ENCODE measurements at places on chromosomes 2 and 18.

DNA sequence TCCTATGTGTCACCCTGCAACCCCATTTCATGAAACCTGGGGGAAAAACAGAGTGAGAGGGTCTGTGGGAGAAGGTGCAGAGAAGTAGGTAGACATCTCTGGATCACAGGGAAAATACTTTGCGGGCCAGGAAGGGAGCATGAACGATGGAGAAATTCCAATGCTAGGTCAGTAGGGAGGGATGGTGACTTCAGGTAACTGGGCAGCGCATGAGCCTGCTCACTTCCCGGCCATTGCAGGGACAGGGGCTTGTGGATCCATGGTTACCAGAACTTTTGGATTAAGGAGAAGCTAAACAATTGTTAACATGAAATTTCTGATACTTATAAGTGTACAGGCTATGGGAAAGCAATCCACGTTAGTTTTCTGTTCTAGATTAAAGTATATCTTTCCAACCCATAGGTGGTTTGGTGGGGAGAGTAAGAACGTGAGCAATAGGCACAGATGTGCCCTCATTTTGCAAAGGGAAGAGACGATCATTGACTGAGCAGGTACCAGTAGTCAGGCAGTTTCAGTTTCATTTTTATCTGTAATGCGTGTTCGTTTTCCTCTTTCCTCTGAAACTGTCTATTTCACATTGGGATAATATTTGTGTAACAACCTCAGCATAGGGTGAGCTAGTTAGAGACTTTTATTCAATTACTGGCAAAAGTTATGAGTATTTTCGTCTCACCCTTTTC is 65.0 kb downstream of the NYAP2 start:
- DNase-seq = no peak

DNA sequence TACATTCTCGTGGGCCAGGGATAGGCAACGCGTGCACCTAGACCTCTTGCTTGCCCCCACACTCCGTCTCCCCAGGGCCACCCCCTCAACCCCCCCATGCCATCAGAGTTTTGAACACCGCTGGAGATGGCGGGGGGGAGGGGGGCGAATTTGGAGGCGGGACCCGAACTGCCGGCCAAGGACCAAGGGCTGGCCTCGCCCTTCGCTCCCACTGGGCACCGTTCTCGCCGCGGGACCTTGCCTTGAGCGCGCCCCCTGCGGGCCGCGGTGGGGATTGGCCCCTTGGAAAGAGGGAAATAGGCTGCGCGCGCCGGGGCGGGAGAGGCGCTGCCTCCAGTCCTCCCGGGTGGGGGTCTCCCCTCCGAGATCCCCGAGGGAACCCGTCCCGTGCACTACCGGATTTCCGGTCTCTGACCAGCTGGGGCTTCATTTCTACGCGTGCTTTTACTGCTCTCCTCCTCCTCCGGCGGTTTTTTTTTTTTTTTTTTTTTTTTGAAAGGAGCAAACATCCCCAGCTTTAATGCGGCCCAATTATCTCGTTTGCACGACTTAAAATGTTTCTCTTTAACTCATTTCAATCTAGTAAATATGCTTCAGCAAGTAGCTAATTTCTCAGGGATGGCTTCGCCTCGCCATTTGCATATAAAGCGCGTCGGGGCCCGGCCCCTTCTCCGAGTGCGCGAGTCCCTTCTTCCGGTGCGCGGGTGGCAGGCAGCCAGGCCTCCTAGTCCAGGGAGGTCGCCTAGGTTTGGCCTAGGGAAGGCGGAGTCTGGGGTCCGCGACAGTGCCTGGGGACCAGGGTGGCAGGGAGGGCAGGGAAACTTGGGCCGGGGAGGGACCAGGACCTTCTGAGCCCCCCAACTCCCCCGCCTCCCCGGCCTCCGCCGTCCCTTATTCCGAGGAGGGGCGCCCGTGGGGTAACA is 10.0 kb upstream of the GBX2 start:
- peak; percentile 39 for DNase-seq

GRCh38 chr18:22219568-22220355 is 50.4 kb downstream of the GATA6 start:
- no peak for DNase-seq

DNA sequence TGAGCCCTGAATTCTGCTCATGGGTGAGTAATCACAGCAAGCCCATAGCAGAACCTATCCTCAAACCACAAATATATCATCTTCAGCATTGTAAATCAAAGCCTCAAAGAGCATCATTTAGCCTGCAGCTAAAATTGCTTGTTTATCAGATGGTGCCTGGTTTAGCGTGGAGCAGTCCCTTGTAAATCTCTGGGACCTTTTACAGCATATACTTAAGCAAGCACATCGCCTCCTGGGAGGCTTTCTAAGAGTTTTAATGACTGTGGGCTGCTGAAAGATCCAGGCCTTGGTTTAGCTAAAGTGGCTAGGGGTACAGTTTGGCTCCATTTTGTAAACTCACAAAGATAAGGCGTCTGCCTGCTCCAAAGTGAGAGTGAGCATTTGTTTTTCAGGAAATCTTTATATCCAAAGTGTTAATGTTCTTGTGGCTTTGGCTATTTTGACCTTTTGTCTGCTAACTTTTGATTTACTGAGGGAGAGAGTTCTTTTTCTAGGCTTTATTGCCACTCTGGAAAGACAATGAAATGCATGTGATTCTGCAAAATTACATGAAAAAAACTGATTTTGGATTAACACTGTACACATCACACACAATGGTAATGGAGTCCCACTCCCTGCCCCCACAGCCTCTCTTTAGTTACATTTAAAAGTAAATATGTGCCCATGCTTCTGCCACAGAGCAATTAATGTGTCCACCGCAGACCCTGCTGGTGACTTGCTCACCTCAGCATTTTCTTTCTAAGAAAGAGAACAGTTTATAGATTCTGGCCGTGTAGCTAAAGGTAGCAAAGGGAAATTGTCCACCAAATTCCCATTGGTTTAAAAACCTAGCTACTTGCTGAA is 194.8 kb downstream of the LNPK start:
- DNase-seq = no peak

DNA sequence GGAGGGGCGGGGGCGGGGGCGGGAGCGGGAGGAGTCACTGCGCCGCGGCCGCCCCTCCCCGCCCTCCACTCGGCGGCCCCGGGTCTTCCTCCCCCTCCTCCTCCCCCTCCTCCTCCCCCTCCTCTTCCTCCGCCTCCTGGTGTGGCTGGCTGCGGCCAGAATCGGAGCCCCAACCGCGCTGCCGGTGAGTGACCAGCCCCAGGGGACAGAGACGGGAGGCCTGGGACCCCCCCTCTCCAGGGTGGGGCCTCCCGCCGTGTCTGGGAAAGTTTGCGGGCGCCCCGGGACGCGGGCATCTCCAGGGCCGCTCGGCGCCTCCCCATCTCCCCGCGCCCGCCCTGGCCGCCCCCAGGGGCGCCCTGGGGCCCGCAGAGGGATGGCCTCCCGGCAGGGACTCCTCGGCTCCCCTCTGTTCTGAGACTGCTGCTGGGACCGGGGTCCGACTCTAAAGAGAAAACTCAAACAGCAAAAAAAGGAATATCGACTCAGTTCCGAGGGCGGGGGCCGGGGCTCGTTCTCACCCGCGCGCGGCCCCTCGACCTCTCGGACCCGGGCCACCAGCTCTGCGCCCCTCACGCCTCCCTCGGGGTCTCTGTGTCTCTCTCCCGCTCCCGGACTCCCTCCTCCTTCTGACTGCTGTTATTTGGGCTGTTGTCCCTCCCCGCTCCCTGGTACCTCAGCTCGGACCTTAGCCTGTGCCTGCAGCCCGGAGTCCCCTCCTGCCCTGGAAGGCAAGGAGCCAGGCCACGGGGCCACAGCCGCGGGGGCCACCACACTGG is at the start of gene STON1:
STON1 (plus strand) TSS at position 122 of the 779 bp plus-strand sequence. CDS start 50,480 bp downstream, outside the sequence.
- no peak for DNase-seq

DNA sequence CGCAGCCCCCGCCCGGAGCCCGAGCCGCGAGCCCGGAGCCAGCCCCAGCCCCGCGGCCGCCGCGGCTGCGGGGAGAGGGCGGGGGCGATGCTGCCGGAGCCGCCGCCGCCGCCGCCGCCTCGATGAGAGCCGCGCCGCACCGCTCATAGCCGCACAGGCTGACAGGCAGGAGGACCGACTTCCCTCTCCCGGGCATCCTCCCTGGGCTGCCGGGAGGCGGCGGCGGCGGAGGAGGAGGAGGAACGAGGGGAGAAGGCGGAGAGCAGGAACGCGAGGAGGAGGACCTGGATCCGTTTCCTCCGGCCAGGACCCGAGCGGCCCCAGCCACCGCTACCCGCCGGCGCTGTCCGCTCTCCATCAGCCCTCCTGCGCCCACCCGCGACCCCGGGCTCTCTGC is 370 bp downstream of the KLHL29 start:
- DNase-seq = no peak

GRCh38 chr2:127121776-127122176 is 14.8 kb upstream of the BIN1 start:
- no peak for DNase-seq

DNA sequence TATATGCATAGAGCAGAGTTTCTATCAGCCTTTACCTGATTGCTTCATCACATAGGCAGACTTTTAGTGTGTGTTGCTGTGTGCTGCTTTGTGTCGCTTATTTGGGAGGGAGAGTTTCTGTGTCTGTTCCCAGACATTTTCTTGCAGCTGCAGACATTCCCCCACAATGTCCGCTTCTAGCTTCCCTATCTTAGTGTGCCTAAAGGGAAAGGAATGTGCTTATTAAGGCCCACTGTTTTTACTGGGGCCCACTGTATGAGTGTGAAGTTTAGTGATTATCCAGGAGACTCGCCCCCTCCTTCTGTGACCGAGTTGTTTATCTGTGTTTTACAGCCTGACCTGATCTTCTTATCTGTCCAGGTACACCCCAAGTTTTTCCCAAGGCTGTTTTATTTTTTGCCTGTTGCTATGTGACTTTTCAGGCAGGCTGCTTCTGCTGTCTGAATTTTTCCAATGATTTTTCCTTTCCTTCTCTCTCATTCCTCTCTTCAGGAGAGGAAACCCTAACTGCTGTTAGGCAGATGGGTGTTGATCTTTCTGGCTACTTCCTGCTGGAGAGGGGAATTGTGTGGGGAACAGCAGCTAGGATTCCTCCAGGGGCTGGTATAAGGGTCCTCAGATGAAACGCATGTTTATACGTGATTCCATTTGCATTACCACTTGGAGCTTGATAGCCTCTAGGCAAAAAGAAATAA is 47.6 kb downstream of the STK17B start:
- DNase-seq = no peak

GRCh38 chr2:69993048-69993565 is 31.7 kb upstream of the ASPRV1 start:
- no peak for DNase-seq

Measured in DMS 273 treated with DMSO at 0.1 percent for 48 hours (cell line).